ENCODE measurements at places on chromosomes 7 and 10.

DNA sequence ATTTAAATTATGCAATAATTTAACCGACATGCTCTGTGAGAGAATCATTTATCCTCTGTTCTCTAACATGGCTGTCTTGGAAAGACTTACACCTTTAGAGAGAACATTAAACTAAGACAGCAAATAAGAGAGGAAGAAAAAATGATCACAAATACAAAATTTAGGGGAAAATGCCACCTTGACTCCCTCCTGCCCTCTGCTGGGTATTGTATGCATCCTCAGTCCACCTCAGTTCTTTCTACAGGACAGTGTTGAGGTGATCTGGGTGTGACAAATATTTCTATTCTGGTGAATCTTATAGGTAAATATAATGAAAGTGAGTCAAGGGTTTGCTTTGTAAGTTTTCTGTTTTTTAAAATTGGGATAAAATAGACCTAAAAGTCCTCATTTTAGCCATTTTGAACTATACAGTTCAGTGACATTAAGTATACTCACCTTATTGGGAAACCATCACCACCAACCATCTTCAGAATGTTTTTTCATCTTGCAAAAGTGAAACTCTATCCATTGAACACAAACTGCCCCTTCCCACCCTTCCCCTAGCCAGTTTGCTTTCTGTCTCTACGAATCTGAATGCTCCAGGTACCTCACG lies 61.5 kb upstream of the ELMO1 start:
- H3K4me3 ChIP-seq = no peak overlapping the region
- H3K4me1 ChIP-seq = no peaks in the 10 kb centered on the region
- DNase-seq = no peak
- no peak overlapping the region for H3K27ac ChIP-seq

DNA sequence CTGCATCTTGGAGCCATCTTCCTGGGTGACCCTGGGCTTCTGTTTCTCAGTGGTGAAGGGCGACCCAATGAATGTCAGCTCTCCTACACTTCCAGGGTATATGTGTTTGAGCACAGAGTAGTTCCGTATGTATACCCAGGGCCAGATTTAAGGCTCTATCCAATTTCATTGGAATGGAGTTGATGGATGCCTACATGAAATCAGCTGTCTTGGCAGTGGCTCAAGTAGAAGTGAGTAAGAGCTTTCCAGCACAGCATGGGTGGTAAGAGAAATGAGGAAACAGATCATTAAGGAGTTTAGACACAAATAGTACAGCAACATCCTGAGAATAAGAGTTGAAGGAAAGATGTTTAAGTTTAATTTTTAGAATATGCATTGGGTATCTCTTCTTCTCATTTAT lies 433.0 kb downstream of the PAXIP1 start:
- no peaks in the 10 kb centered on the region for H3K4me1 ChIP-seq
- H3K27ac ChIP-seq = no peak overlapping the region
- H3K4me3 ChIP-seq = no peak overlapping the region
- no peak for DNase-seq

- H3K27me3 ChIP-seq = no peaks in the 10 kb centered on the region
- DNase-seq = no peak
- peaks cover 82% of the 10 kb centered on the region for H3K36me3 ChIP-seq
- H3K4me3 ChIP-seq = no peak overlapping the region
- H3K4me1 ChIP-seq = peaks cover 26% of the 10 kb centered on the region
Measured at GRCh38 chr7:5406957-5407945, 16.4 kb downstream of the TNRC18 start.

GRCh38 chr7:3747467-3747866 lies 446.4 kb downstream of the SDK1 start:
- H3K36me3 ChIP-seq = no peaks in the 10 kb centered on the region
- no peaks in the 10 kb centered on the region for H3K27me3 ChIP-seq
- peaks cover 5% of the 10 kb centered on the region for H3K4me1 ChIP-seq
- DNase-seq = no peak
- H3K27ac ChIP-seq = no peak overlapping the region

DNA sequence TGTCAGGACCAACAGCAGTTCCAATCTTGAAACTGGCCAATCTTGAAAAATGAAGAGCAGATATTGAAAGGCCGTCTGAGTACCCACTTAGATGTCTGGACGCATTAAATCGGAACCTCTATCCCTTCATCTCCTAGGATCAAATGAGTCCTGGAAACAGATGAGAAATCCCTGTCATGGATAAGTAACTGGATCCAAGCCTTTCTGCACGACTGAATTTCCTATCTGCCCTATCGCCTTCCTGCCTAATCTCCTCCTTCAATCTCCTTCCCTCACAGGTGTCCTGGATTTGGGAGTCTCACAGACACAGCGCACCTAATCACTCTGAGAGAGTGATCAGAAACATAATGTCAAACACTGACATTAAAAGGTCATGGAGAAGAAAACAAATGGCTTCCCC lies 245.2 kb upstream of the PRSS58 start:
- no peak for DNase-seq
- no peak overlapping the region for H3K27ac ChIP-seq
- peaks cover 22% of the 10 kb centered on the region for H3K27me3 ChIP-seq
- peaks cover 41% of the 10 kb centered on the region for H3K4me1 ChIP-seq

DNA sequence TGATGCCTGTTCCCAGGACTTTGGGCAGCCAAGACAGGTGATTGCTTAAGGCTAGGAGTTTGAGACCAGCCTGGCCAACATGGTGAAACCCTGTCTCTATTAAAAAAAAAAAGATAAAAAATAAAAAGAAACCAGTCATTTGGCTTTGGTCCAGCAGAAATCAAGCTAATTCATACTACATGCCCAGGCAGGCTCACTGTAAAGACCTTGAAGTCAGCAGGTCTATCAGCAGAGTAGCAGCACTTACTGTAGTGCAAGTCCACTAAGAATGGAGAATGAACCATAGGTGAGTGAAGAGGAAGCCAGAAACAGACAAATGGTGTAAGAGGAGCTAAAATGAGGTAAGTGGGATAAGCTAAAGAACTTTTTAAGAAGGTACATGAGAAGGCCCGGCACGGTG lies 24.7 kb downstream of the PSPH start:
- H3K4me3 ChIP-seq = no peak overlapping the region
- peak overlapping the region; percentile 78 for H3K27ac ChIP-seq
- DNase-seq = no peak
- H3K36me3 ChIP-seq = peaks cover 59% of the 10 kb centered on the region
- peaks cover 3% of the 10 kb centered on the region for H3K27me3 ChIP-seq

DNA sequence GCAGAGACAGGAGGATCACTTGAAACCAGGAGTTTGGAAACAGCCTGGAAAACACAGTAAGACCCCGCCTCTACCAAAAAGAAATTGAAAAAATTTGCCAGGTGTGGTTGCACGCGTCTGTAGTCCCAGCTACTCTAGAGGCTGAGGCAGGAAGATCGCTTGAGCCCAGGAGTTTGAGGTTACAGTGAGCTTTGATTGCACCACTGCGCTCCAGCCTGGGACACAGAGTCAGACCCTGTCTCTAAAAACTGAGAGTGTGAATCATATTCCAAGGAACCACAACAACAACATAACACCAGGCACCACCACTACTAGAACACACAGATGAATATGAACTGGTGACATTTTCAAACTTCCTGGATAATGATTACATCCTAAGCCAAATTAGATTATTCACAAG lies 324.2 kb downstream of the CALN1 start:
- peaks cover 4% of the 10 kb centered on the region for H3K4me1 ChIP-seq
- H3K27me3 ChIP-seq = peaks cover 4% of the 10 kb centered on the region
- DNase-seq = no peak
- H3K36me3 ChIP-seq = peaks cover 4% of the 10 kb centered on the region

GRCh38 chr10:15348579-15348978 lies 22.5 kb downstream of the FAM171A1 start:
- no peak for DNase-seq
- no peak overlapping the region for H3K4me3 ChIP-seq
- peaks cover 8% of the 10 kb centered on the region for H3K36me3 ChIP-seq
- H3K4me1 ChIP-seq = peaks cover 69% of the 10 kb centered on the region
- peaks cover 4% of the 10 kb centered on the region for H3K27me3 ChIP-seq

DNA sequence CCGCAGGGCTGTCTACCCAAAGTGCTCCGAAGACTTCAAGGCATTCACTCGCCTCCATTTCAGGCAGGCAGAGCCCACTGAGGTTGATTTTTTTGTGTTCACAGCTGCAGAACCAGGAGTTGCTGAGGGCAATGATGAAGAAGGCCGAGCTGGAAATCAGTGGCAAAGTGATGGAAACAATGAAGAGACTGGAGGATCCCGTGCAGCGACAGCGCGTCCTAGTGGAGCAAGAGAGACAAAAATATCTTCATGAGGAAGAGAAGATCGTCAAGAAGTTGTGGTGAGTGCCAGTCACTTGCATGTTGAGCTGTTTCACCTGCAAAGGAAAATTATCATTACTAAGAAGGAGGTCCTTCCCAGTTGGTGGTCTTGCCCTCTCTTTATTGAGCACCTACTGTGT lies 210.5 kb downstream of the ARHGAP21 start:
- H3K4me3 ChIP-seq = no peak overlapping the region
- no peak for DNase-seq

All from nephron progenitor cell (in vitro differentiated cells).